ENCODE measurements at places on chromosomes 3 and 15.
A peak's percentile ranks its signal among the peaks of the same experiment; 100 is the strongest.

- DNase-seq: peak; percentile 53
Measured at GRCh38 chr3:42043099-42043813, 47.9 kb upstream of the TRAK1 start.

DNA sequence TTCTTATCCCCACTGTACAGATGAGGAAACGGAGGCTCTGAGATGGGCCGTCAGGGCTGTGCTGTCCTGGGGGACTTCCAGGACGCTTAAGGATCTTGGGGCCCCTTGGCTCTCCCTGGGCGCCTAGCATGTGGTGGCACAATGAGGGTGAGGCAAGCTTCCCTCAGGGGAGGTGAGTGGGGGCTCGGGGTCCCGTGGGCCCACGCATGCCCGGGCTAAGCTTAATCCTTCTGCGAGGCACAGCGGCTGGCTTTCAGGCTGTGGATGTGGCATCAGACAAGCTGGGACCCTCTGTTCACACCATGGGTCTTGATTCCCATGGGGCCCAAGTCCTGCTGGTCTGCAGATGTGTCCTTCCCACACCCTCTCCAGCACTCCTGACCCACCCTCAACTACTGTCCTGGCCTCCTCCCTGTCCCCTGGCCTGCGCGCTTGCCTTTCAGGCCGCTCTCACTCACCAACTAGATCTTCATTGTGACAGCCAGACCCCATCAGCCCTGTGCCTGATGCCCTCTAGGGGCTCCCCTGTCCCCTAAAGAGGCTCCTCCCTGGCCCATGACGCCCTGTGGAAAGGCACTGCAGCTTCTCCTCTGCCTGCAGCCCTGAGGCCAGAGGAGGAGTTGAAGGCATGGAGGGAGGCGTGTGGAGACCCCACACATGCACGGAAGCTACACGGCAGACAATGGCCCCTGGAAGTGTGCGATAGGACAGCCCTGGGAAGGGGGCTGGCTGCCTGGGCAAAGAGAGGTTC is 11.3 kb downstream of the DUSP7 start:
- no peak for DNase-seq

DNA sequence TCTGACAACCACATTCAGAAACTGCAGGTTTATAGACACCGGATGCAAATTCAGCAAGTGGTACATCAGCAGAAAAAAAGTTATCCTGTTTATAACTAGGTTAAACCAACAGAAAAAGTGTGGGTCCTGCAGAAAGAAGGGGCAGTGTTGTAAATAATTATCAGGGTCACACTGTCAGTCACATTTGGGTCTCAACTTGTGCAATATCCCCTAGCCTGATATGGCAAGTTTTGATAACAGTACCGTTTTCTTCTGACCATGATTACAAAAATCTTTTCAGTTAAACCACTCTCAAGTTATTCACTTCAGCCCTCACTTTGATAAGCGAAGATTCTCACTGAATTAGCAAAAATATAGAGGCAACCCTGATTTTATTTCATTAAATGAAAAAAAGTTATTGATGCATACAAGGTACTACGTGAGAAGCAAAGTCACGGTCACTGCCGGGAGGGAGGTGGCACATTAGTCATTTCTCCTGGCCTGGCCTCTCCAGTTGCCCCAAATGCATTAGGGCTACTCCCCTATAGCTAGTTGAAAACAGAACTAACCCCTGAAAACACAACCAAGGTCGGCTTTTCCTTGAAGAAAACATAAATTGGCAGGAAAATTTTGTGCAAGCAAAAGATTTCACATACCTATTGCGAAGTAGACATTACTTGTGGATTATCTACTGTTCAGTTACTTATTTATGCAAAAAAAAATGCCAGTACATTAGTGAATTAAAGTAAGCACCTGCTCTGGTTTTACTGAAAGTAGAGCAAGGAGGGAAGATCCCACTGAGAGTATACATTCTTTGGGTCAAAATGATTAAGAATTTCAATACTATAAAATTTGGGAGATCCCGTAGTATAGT is 28.6 kb downstream of the IL5RA start:
- no peak for DNase-seq

DNA sequence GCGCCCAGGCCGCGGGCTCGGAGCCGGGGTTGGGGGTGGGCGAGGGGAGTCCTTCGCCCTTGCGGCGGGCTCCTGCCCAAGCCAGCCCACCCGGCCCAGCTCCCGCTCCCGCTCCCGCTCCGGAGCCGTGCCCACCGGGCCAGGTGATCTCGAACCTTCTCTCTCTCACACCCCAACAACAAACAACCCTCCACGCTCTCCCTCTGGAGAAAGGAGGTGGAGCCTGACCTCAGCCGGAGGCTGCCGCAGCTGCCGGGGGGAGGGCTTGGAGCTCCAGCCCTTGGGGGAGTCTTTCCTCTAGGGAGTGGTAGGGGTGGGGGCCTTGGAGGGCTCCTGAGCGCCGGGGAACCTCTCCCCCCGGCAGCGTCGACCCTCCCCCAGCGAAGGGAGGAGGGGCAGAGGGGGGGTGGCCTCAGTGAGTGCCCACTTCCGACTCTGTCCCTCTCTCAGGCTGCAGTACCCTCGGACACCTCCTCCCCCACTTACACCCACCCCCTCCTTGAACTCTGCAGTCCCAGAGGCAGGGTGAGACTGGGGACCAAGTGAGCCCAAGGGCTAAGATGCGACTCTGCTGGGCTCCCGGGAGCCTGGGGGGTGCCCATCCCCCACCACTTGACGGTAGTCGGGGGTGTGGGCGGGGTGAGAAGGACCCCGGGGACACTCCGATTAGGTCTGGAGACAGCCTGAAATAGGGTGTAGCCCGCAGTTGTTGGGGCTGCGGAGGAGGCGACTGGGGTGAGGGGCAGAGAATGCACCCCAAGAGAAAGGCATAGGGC is 4.4 kb upstream of the BAHD1 start:
- DNase-seq: no peak

DNA sequence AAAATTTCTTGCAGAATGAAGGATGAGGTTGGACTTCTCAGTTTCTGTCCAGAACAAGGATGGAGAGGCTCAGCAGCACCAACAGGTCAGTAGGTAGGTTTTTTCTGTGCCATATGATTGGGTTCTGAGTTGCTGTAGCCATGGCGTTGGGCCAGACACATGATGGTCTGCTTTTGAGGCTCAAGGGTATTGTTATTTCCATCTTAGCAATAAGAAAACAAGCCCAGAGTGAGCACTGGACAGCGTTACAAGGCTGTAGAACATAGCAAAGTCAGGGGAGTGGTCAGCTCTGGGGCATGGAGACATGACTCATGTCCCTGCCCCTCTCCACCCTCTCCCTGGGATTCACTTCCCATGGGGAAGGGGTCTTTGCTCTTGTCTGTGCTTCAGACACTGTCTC is 137.6 kb upstream of the TOPAZ1 start:
- no peak for DNase-seq

DNA sequence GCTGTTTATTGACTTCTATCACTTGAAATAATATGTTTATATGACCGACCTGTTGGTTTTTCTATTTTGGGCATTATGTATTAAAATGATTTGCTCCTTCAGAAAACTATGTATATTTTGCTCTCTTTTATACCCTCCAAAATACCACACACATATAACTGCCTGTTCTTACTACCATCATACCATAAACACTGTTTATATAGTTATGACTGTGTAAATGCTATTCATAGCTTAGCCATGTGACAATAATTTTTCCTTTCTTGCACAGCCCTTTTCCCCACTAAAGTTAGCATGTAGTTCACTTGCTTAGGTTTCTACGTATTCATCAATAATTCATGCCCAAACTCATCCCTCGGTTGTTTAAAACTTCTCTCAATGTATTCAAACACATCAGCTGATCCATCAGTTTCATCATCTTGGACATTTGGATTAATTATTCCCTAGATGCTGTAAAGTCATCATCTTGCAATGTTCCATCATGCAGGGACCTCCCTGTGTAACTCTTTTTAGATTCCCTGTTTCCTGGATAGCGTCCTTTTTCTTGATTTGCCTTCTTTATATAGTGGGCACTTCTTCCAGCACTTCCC is 8.2 kb upstream of the RYK start:
- DNase-seq: no peak

- DNase-seq: no peak
Measured at GRCh38 chr15:60086681-60087429, 82.7 kb downstream of the FOXB1 start.
